ENCODE measurements at places on chromosomes 3 and 15.

DNA sequence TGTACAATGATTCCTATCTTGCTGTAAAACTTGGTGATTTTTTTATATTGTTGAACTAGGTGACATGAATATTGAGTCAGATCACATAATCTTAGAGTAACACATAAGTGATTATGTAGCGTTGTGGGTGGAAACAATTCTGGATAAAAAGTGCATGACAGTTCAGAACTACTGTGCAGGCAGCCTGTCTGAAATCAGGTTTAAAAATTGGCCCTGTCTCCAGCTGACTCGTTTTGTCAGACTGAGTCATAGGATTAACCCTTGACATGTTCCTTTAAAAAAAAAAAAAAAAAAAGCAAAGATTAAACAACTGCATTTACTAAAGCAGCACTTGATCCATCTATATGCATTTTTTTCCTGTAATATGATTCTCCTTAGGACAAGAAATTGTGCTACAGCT lies 160.0 kb upstream of the CGNL1 start:
- DNase-seq = peak; percentile 88

- DNase-seq = peak; percentile 28
Measured at GRCh38 chr3:46895204-46895660, 17.7 kb downstream of the PTH1R start.

DNA sequence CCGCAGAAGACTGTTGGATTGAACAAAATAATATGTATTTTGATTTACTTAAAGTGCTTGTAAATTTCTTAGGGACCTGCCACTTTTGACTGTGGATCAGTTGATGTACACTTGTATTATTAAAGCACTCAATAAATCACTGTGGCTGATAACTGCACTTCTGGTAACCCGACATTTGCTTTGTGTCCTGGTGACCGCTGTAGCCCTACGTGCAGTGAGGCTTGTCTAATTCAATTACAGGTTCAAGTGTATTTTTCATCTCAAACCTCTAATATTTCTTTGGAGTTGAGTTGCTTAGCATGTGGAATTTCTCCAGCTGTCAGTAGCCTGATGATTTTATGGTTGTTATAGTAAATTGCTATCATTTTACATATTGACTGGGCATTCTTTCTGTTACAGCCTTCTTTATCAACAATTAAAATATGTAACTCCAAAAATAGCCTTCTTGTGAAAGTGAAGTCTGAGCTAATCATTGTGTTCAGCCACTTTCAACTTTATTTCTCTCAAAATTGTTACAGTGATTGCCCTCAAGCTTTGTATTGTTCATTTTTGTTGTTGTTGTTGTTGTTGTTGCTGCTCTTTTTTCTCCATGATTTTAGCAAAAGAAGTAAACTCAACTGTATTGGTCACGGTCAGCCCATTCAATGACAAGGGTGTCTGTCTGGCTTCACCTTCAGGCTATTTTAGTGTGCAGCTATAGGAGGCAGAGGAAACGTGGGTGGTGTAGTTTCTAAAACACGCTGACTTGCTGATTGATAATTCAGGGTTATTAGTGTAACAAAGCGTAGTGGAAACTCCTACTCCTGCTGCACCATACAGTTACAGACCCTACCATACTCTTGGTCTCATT lies 215.1 kb upstream of the UBE2E1 start:
- no peak for DNase-seq

GRCh38 chr3:127749787-127750225 lies 72.5 kb downstream of the MGLL start:
- no peak for DNase-seq

- peak; percentile 22 for DNase-seq
Measured at GRCh38 chr3:136929977-136930670, 27.7 kb upstream of the IL20RB start.

DNA sequence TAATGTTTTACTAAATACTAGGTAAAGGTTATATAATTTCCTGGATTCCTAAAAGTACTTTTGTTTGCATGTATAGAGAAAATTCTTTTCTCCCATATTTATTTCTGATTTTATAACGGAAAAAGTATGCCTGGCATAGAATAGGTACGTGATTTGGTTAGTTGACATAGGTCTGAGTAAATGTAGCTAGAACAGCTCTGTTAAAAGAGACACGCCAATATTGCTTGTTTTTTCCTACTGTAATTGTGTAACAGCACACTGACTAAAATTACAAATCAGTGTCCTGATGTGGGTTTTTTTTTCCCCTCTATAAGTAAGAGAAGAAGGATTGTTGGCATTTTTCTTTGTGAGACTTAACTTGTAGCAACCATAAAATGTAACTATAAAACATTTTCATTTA lies 26.7 kb downstream of the KLHL24 start:
- no peak for DNase-seq

DNA sequence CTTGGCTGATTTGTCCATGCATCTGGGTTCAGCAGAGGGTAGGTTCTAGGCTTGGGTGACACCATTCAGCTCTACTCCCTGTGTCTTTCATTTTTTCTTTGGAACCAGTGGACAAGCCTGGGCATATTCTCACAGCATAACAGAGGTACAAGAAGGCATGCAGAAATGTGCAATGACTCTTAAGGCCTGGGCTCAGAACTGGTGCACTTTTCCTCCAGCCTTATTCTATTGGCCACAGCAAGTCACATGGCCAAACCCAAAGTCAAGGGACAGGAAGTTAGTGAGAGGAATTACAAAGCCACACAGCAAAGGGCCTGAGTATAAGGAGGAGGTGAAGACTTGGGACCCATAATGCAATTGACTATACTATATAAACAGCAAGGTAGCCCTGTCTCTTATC lies 200.9 kb upstream of the CTDSPL start:
- no peak for DNase-seq

GRCh38 chr3:126528800-126529541 lies 5.0 kb downstream of the CHST13 start:
- peak; percentile 10 for DNase-seq

DNA sequence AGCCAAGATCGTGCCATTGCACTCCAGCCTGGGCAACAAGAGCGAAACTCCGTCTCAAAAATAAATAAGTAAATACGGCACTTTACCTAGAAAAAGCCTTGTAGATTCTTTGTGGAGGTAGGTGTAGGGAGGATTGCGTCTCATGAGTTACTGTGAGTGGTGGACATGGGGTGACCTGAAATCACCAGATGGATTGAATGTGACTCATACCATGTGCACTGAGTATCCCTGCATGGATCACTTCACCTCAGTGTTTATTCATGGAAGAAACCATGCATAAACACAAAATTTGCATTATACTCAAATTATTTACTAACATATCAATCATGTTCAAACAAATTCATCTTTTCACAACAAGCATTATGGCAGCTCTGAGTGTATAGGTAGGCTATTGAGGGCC lies 55.9 kb downstream of the MRPS25 start:
- no peak for DNase-seq

- DNase-seq = peak; percentile 85
Measured at GRCh38 chr3:34237946-34238345, 439.5 kb downstream of the PDCD6IP start.

DNA sequence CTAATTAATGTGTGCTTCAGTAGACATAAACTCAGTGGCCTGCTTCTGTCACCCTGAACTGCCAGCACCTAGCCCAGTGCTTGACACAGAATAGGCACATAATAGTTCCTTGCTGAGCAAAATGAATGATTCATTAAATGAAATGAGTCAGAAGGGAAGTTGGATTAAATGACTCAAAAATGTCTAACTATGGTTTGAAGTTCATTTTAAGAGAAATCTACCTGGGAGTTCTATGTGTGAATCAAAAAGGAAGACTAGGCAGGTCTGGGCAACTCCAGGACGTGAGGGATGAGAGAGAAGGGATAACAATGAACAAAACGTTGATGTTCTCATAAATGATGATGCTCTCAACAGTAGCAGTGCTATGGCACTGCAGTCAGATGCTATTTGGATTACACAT lies 175.0 kb downstream of the CFAP20DC start:
- DNase-seq = peak; percentile 49

DNA sequence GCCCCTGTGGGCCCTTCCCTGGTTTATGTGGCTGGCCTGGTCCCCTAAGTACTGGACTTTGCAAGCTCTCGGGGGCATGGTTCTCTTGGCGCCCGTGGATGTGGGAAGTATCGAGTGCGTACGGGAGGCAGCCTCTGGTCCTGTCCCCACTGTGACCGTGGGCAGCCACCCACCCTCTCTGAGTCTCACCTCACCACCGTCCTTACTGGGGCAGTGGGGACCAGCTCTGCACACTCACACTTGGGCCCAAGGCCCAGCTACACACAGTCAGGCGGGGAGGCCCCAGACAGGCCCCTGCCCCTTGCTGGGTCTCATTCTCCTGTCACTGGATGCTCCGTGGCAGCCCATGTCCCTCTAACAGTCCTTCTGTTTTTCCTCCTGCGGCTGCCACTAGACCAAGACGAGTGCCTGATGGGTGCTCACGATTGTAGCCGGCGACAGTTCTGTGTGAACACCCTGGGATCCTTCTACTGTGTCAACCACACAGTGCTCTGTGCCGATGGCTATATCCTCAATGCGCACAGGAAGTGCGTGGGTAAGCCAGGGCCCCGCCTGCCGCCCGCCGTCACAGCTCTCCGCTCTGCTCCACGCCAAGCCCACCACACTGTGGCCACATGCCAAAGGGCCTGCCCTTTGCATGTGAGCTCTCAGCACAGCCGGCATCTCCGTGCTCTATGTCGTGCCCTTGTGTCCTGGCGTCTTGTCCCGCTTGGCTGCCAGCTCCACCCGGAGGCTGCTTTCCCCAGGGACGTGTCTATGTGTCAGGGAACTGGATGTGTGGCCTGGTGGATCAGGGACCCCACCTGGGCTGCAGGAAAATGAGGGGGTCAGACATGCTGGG lies 72.7 kb downstream of the FBLN2 start:
- no peak for DNase-seq

DNA sequence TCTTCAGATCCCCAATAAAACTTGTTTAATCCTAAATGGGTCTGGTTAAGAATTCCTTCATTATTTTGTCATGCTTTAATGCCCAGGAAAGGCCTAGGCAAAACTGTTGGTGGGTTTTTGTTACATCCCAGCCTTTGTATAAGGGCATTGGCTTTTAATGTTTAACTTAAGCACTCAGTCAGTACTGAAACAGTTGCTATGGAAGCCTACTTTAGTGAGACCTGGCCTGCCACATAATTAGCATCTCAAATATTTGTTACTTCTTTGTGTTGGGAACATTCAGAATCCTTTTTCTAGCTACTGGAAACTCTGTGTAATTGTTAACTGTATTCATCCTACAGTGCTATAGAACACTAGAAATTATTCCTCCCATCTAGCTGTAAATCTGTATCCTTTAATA lies 369.6 kb upstream of the ATP10A start:
- no peak for DNase-seq

DNA sequence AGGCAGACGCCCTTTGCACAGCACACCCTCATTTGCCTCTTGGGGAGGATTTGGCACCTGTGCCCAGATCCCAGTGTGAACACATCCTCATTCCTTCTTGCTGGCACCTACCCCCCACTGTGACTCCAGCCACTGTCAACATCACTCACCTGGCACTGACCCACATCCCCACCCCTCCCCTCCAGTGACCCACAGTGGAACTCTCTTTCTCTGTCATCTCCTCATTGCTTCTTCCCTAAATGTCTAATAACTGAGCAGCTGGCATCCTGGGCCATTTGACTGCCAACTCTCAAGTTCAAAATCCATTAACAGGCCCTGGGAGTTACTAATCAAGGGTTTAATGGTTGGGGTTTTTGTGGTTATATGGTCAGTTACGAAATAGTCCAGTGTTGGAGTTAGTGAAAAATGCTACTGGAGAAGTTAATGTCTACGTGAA lies 14.4 kb downstream of the SNAPC5 start:
- DNase-seq = peak; percentile 74

GRCh38 chr3:154314152-154314551 lies 10.1 kb downstream of the DHX36 start:
- no peak for DNase-seq

DNA sequence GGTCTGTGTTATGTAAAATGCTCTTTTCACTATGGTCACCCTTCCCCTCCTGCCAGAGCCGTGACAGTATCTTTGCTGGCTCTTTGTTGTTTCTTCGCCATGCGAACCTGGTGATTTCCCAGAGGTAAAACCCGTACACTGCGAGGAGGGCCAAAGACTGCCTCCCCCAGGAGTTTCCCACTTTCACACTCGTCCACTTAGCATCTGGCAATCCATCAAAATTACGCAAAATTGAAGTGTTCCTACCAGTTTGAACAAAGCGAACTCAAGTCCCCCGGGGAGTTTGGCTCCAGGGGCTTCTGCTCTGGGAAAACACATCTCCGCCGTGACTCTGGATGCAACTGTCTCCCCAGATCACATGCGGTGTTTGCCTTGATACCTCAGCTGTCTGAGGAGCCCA lies 239.9 kb downstream of the FAM43A start:
- DNase-seq = no peak

DNA sequence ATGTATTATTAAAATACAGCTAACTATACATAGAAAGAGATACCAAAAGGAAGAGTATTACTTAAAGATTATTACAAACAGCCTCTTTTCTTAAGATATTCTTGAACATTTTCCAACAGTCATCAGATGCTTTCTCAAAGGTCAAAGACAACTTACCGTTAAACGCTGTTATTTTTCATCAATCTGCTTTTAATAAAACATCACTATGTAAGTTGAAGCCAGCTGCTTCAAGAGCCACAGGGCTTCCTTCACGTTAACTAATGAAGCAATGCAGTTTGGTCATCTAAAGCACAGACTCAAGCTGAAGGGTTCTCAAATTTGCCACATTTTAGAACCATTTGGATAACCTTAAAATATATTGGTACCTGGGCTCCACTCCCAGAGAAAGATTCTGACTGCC lies 578.8 kb downstream of the ROBO2 start:
- DNase-seq = peak; percentile 1

GRCh38 chr15:96306321-96306720 lies 24.2 kb upstream of the NR2F2 start:
- no peak for DNase-seq

GRCh38 chr3:133588784-133589465 lies 15.4 kb downstream of the CDV3 start:
- no peak for DNase-seq

GRCh38 chr3:119700269-119700919 lies 2.4 kb upstream of the CFAP91 start:
- peak; percentile 4 for DNase-seq

DNA sequence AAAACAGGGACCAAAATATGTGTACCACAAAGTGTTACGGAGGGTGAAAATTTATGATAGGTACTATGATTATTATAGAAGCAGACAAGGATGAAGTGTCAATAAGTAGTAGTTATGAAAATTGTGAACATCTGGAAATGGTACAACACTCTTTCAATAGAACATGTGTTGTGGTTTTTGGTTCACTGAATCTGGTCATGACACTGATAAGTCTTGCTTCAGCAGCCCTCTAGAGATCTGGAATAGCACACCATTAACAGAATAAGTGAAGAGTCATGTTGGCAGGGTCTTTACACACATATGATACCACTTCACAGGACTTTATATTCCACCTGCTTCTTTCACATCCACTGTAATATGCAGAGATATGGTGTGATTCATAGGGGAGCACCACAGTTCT lies 985.2 kb upstream of the SEMA6D start:
- no peak for DNase-seq

DNA sequence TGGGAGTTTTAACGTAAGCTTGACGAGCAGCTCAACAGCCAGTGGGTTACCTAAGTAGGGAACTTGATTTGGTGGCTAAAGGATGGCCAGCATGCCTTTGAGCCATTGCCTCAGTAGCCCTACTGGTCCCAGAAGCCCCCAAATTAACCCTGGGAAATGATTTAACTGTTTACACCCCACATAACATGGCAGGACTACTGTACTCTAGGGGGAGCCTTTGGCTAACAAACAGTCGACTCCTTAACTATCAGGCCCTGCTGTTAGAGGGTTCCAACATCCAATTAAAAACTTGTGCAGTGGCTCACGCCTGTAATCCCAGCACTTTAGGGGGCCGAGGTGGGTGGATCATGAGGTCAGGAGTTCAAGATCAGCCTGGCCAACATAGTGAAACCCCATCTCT lies 9.4 kb upstream of the SMCO1 start:
- no peak for DNase-seq

All from fibroblast of skin of abdomen (primary cell).